ENCODE measurements at places on chromosomes 1 and 21. TPM values are rescaled to one million over a fixed set of nuclear protein-coding genes. Genes with fewer than 3 reads are reported as not detected.
A peak's percentile ranks its signal among the peaks of the same experiment; 100 is the strongest.

The KIF26B gene
- total RNA-seq: 1.4 TPM

DNA sequence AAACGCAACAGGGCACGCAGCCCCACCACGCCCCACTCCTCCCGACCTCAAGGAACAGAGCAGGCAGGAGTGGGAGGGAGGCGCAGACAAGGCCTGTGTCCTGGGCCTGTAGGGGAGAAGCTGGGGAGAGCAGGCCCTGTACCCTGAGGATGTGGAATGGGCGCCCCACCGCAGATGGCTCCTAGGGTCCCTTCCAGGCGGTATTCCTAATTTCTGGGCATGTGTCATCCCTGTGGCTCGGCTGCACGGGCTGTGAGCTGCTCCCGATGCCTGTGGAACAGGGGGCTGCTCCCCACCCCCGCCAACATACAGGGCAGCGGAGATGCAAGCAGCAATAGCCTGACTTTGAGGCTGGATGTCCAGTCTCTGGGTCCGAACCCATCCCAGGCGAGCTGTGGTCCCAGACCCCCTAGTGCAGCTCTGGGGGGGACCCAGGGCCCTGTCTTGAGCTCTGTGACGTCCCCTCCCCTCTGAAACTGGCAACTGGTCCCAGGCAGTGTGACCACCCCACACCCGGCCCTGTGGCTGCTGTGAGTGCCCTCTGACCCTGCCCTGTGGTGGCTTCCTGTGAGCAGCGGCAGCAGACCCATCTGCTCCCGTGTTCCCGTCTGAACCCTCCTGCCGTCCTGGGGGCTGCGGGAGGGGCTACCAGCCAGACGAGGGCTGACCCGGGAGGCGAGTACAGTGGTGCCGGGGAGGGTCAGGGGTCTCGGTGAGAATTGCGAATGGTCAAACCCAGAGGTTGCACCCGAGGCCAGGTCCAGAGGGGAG is 13.9 kb upstream of the COL6A2 start:
- no peak for DNase-seq
- peak overlapping the region; percentile 34 for H3K27ac ChIP-seq
- H3K4me1 ChIP-seq: no peaks in the 10 kb centered on the region
- H3K4me3 ChIP-seq: no peak overlapping the region
- H3K36me3 ChIP-seq: no peaks in the 10 kb centered on the region

- H3K4me1 ChIP-seq: no peaks in the 10 kb centered on the region
- H3K27me3 ChIP-seq: no peaks in the 10 kb centered on the region
- no peaks in the 10 kb centered on the region for H3K36me3 ChIP-seq
- H3K27ac ChIP-seq: no peak overlapping the region
Measured at GRCh38 chr1:236120721-236121153, 21.6 kb upstream of the GPR137B start.

GRCh38 chr1:109790735-109791494 is 27.2 kb upstream of the EPS8L3 start:
- H3K4me1 ChIP-seq: peaks cover 33% of the 10 kb centered on the region
- H3K36me3 ChIP-seq: no peaks in the 10 kb centered on the region
- DNase-seq: no peak
- no peaks in the 10 kb centered on the region for H3K27me3 ChIP-seq
- peak overlapping the region; percentile 15 for H3K27ac ChIP-seq
- H3K4me3 ChIP-seq: no peak overlapping the region

GRCh38 chr1:233983811-233984210 is 79.3 kb downstream of the SLC35F3 start:
- H3K4me1 ChIP-seq: no peaks in the 10 kb centered on the region
- H3K27me3 ChIP-seq: no peaks in the 10 kb centered on the region
- H3K4me3 ChIP-seq: no peak overlapping the region
- no peak overlapping the region for H3K27ac ChIP-seq
- no peaks in the 10 kb centered on the region for H3K36me3 ChIP-seq
- DNase-seq: no peak
